ENCODE measurements at places on chromosomes 7 and 10. TPM values are rescaled to one million over a fixed set of nuclear protein-coding genes. Genes with fewer than 3 reads are reported as not detected.

The ACTL6B gene
- not detected for polyA plus RNA-seq

The CALN1 gene
- polyA plus RNA-seq, result 0.01 TPM

DNA sequence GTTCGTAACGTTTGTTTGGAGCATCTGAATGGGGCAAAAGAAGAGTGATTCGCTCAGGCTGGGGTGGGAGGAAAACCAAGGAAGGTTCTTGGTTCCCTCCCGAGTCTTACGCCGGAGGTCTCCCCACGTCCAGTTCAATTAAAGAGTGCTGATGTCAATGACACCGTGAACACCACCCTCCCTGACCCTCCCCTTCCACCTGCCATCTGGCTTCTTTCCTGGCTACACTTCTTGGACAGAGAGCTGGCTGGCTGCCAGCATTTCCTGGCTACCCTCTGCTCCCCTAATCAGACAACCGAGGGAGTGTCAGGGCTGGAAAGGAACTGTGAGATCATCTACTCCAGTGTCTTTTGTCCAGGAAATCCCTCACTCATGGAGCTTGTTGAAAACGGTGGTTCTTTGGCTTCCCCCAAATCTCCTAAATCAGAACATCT is 24.1 kb upstream of the FFAR4 start:
- peak; percentile 60 for DNase-seq

DNA sequence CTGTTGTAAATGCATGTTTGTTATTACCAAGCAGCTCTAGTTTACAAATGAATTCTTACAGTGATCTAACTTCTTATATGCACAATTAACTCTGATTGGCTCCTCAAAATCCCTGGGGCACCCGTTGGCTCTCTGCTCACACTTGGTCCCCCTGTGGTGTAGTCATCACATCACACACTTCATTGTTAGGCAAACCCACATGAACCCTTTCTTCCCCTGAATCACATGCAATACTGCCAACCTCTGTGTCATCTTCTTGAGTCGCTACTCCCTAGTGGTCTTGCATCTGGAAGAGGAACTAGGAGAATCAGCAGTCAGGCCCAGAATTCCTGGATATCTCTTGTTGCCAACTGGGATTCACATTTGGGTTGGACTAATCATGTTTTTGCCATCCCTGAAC is 73.1 kb downstream of the CD36 start:
- peak; percentile 29 for DNase-seq

- no peak for DNase-seq
Measured at GRCh38 chr7:65979583-65980477, 2.2 kb downstream of the GUSB start.

DNA sequence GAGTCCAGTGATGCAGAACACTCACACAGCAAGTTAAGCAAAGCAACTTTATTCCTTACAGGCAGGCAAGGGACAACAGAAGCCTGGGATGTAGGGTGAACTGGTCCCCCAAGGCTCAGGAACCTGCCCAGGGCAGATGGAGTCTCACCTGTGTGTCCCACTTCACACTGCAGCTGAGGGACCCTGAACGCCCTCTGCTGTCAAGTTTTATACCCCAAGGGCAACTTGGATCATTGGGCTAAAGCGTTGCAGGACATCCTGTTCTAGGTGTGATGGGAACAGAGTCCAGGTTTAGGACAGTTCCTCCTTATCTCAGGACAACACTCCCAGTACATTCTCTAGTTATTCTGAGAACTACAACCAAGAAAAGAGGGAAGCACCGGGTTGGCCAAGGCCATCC is 49.5 kb upstream of the ZNF746 start:
- no peak for DNase-seq

- no peak for DNase-seq
Measured at GRCh38 chr7:10930551-10930950, 43.1 kb upstream of the PHF14 start.

DNA sequence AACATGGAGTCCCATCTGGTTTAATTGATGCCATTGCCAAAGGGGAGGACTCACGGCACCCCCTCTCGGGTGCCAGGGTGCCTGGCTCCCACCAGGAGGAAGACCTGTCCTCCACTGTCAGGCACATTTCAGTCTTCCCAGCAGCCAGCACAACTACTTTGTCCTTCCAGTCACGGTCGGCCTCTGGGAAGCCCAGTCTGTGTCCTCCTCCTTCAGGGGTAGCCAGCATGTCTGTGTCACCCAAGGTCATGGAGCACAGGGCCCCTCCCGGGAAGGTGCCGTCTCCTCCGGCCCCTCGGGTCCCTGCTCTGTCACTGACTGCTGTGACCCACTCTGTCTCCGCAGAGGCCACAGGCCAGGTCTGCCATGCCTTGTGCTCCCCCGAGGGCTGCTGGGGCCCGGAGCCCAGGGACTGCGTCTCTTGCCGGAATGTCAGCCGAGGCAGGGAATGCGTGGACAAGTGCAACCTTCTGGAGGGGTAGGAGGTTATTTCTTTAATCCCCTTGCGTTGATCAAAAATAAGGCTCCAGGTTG is 142.4 kb downstream of the EGFR start:
- no peak for DNase-seq

GRCh38 chr10:127122831-127123230 is 73.6 kb downstream of the INSYN2A start:
- DNase-seq, result no peak

- no peak for DNase-seq
Measured at GRCh38 chr7:128962899-128963298, 25.2 kb downstream of the IRF5 start.

GRCh38 chr10:112950714-112951358 is 789 bp downstream of the TCF7L2 start:
- peak; percentile 60 for DNase-seq
